ENCODE measurements at places on chromosomes 5 and 9.

- no peak for DNase-seq
These were observed 14.1 kb upstream of the XPA start for GRCh38 chr9:97711223-97711626.

- no peak for DNase-seq
These were observed 133.5 kb upstream of the IL12B start for GRCh38 chr5:159463590-159464321.

DNA sequence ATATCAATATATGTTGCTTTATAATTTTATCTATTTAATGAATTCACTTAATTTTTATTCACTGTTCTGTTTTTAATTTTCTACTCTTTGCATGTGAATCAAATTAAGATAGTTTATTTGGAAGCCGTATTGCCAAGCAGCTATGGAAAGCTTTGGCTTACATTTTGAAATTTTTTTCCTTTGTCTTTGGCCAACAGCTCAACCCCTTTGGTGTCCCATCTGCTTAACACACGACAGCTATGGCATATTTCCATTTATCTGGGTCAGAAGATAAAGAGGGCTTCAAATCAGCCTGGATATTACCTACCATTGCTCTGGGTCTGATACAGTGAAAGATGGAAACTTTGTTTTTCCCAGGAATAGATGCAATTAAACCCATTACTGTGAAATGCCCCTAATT is 201.0 kb downstream of the WDR70 start:
- DNase-seq, result no peak

DNA sequence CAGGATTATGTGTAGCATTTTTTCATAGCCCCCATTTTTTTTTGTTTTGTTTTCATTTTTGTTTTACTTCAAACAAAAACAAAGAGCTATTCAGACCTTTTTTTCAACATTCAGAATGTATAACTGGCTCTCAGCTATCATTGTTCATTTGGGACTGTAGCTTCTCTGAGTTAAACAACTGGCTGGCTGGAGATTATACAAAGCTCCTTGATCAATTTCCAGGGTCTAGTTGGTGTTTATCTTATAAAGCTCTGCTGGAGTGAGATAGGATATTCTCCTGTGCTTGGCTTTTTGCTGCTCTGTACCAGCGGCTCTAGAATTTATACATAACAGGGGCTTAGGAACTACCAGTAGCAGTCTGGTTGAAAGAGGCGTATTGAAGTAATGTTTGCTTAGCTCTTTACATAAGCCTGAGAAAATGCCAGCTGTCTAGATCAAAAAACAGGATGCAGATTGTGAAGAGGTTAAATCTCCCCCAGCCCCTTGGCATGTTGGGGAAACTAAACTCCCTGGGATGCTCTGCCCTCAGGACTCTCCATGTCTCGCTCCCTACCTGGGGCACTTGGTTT is 15.2 kb downstream of the GARNL3 start:
- no peak for DNase-seq

DNA sequence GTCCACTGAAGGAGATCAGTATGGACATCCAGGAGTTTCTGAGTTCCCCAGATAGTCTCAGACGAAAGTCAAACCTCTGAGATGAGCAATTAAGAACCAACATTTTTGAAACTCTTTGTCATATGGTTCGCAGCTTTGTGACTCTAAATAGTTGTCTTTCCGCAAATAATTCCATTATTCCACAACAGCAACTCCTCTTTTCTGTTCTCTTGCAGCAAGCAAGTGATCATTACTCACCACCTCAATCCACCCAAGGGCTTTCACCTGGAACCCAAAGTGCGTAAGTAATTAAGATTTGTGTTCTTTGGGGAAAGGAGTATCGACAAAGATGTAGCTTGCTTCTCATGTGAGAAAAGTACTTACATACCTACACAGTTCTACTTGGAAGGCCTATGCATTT is 15.6 kb downstream of the MTX3 start:
- no peak for DNase-seq

DNA sequence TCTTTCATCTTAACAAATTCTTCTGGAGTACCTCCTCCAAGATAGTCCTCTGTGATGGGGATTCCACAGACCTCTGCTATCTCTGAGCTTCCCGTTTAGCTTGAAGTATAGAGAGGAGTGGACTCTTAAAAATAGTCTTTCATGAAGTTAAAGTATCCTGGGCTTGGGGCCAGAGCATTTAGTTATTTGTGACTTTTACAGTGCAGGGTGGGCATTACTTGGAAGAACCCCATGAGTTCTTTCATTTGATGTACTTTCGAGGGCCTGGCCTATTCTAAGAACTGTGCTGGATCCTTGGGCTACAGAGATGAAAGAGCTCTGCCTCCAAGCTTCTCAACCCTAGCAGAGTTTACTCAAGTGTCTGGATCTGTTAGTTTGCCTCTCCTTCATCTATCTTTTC is 131.5 kb downstream of the ZSWIM6 start:
- DNase-seq, result no peak

- DNase-seq, result no peak
These were observed 80.8 kb downstream of the SIL1 start for GRCh38 chr5:139117342-139117884.

DNA sequence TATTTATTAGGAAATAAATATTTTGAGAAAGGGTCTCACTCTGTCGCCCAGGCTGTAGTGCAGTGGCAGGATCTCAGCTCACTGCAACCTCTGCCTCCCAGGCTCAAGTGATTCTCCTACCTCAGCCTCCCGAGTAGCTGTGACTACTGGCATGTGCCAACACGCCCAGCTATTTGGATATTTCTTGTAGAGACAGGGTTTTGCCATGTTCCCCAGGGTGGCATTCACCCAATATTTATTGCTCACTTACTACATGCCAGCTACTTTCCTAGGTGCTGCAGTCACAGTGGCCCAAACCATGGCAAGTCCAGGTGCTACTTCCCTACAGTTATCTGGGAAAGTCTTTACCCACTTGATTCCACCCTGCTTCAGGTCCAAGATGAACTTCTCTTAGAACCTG is 8.3 kb upstream of the MED7 start:
- no peak for DNase-seq

- no peak for DNase-seq
These were observed 1078.3 kb downstream of the CDH12 start for GRCh38 chr5:21774801-21775200.

DNA sequence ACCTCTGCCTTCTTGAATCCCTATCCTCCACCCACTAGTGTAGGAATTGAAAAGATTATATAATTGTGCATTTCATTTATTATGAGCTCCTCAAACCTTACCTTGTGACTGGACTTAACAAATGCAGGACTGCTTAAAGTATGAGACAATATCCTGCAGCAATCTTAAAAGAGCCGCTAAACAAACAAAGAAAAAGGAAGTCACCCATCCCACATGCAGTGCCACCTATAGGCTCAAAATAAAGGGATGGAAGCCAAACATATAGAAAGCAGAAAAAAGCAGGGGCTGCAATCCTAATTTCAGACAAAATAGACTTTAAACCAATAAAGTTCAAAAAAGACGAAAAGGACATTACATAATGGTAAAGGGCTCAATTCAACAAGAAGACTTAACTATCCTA is 8.7 kb downstream of the PCAT7 start:
- DNase-seq, result no peak

DNA sequence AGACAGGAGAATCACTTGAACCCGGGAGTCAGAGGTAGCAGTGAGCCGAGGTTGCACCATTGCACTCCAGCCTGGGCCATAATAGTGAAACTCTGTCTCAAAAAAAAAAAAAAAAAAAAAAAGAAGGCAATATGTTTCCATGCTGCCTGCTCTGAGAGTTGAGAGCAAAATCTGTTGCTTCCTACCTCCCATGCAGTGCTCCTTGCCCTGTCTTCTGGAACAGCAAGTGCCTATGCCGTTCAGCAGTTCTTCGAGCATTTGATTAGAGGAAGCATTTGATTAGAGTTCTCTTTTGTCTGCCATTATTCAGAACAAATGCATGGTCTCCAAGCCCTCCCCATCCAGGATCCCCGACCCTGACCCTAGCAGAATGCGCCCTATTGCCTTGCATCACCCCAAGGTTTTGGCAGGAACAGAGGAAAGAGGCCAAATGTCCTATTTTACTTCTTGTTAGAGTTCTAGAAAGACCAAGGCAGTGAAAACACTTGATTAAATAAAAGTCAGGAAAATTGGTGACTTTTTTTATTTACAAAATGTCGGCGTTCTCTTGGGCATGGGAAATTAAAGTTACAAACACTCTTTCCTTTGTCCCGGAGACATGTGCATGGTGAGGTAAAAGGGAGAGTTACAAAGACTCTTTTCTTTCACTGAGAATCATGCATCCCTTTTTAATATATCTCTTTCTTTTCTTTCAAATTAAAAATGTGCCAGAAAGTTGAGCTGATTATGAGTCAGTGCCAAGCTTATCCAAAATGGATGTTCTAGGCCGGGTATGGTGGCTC is 27.8 kb upstream of the FSD1L start:
- no peak for DNase-seq

DNA sequence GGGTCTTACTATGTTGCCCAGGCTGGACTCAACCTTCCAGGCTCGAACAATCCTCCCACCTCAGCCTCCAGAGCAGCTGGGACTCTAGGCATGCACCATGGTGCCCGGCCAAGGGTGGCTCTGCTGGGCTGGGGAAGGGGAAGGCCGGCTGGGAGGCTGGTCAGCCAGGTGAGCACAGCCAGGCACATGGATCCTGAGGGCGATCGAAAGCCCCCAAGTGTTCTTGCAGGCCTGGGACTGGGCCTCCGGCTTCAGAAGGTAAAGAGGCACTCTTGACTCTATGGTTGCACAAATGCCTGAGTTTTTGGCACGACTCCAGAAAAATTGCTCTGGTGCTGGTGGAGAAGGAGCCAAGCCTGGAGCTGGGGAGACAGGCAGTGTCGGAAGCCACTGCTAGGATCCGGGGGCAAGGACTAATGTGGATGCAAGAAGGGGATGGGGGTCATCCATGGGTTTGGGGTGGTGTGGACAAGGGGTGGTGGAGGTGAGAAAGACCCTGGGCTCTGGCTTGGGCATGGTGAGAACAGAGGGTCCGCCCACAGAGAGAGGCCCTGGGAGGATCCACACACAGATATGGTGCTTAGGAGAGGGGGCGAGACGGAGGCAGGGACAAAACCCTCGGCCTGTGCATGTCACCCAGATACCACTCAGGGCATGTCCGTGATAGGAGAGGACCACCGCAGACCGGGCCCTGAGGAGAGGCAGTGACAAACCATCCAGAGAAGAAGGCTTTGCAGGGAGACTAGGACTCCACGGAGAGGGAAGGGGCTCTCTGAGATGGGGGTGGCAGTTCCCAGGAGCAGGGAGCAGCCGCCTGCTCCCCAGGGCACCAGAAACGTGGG is 51.1 kb upstream of the COL5A1 start:
- peak; percentile 81 for DNase-seq

GRCh38 chr5:63774939-63775338 is 187.3 kb downstream of the HTR1A start:
- DNase-seq, result no peak

- no peak for DNase-seq
These were observed 359.6 kb upstream of the SMC2 start for GRCh38 chr9:103734471-103734870.

DNA sequence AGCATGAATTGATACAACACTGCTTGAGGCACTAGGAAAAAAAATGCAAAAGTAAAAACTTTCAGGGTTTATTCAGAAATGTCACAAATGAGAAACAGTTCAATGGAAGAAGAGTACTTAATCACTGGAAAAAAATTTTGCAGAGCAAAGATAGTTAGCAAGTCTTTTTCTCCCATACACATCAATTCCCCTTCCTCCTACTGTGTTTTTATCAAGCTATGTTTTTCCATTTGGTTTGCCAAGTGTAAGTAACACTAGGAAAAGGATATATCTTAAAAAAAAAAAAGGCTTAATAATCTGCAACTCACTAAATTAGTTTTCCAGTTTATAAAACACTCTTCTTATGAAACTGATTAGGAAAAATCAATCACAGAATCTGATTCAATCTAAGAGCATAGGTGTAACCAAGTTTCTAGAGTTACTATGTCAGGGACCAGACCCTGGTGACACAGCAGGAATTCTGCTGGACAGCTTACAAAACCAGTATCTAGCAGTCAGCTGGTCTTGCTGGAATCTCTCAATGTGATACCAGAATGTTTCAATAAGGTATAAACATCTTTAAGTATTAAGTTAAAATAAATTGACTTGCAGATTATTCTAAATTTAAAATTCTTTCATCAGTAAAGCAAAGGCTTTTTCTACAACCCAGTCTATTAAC is 34.7 kb downstream of the RNF145 start:
- no peak for DNase-seq

DNA sequence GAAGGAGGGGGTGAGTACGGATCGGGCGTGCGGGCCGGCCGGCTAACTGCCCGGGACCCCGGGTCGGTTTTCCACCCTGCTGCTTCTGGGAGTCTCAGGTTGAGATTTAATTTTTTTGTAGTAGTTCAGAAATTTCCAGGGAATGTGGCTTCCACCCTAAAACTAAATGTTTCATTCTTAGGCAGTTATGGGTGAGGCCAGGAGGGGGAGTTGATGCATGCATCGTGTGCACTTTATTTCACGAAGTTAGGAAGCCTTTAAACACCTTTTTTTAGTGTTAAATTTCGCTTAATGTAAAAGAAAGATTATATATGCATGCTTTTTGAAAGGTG is 905 bp downstream of the CDK9 start:
- DNase-seq, result no peak

GRCh38 chr5:135671052-135671705 is 92.4 kb upstream of the CXCL14 start:
- DNase-seq, result no peak

- DNase-seq, result no peak
These were observed 114.6 kb upstream of the SLC12A2 start for GRCh38 chr5:127969002-127969401.

- DNase-seq, result no peak
These were observed 90.3 kb upstream of the PTPRD start for GRCh38 chr9:10703139-10703538.
